ENCODE measurements at places on chromosomes 6 and 20. TPM values are rescaled to one million over a fixed set of nuclear protein-coding genes. Genes with fewer than 3 reads are reported as not detected.

Gene ARFGEF3
- polyA plus RNA-seq = 1.7 TPM

- DNase-seq = no peak
Measured at GRCh38 chr6:108074057-108074358, 533 bp downstream of the OSTM1 start.

Gene LHFPL5
- polyA plus RNA-seq = not detected

- no peak for DNase-seq
Measured at GRCh38 chr20:59149678-59150504, 13.7 kb upstream of the ZNF831 start.

DNA sequence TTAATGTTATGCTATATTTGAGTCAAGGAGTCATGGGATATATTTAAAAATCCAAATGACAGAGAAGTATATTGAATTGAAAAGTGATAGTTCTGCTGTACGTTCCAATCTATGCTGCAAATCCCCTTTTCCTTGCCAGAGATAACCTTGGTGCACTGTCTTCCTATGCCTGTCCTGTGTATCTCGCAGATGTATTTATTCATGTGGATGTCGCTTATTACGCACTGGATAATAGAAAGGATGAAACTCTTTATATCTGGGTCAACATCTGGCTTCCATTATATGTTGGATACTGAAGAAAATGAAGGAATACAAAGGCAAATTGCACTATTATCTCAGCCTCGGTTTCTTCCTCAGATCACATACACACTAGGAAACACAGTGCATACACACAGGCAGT, 331.3 kb downstream of the BCKDHB start:
- no peak for DNase-seq

Gene EGFL8
- 25.9 TPM for polyA plus RNA-seq

Gene JARID2
- 13.1 TPM for polyA plus RNA-seq

Gene GATA5
- 0.09 TPM for polyA plus RNA-seq

DNA sequence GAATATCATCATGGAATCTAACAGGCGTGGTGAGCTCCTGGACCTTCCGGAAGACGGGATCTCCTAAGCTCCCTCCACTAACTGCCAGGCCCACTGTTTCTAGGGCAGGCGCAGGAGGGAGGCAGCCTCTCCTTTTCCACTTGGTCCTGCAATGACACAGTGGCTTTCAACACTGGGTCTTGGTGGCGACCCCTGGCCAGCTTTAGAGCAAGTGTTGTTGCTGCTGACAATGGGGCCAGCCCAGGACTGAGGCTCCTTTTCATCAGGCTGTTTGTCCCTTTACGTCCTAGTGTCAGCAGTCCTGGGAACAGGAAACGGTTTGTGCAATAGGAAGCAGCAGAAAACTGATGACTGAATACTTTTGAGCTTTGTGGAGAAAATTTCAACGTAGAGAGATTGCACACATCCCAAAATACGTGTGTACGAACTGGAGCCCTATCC, 9.7 kb upstream of the QKI start:
- no peak for DNase-seq

GRCh38 chr6:47130086-47130485, 88.0 kb upstream of the ADGRF1 start:
- DNase-seq = no peak

GRCh38 chr6:39952167-39952566, 17.9 kb upstream of the MOCS1 start:
- DNase-seq = no peak

DNA sequence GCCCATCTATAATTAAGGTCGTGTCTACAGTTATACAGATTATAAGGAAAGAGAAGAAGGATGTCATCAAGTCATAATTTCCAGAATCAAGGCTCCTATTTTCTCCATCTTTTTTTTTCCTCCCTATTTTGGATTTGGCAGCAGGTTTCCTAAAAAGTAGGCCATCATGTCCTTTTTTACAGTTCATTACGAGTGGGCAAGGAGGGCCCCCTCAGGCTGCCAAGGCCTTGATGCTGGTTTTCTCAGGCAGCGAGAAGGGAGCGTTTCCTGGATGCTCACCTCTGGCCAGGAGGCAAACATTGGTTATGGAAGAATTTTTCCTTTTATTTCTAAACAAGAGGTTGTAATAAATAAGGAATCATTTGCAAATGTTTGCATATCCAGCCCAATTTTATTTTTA, 414.6 kb downstream of the DHX35 start:
- no peak for DNase-seq

- DNase-seq = no peak
Measured at GRCh38 chr6:37667050-37667814, 30.5 kb downstream of the MDGA1 start.

Data from forelimb muscle (tissue), 1 donor.